Activated CD4-positive, CD25-positive, alpha-beta regulatory T cell treated with anti-CD3 and anti-CD28 coated beads, Interleukin-2, amount 50 U/mL, for 16 hours (primary cell): ENCODE measurements at places on chromosomes 7 and 10.

GRCh38 chr7:104826135-104826534 is 187.9 kb upstream of the KMT2E start:
- DNase-seq, result no peak

GRCh38 chr7:44087911-44088838 is 5.8 kb upstream of the POLM start:
- no peak for DNase-seq

- DNase-seq, result no peak
Measured at GRCh38 chr7:77665161-77665560, 31.1 kb upstream of the RSBN1L start.

- DNase-seq, result no peak
Measured at GRCh38 chr10:101987136-101987535, 68.8 kb downstream of the ARMH3 start.

DNA sequence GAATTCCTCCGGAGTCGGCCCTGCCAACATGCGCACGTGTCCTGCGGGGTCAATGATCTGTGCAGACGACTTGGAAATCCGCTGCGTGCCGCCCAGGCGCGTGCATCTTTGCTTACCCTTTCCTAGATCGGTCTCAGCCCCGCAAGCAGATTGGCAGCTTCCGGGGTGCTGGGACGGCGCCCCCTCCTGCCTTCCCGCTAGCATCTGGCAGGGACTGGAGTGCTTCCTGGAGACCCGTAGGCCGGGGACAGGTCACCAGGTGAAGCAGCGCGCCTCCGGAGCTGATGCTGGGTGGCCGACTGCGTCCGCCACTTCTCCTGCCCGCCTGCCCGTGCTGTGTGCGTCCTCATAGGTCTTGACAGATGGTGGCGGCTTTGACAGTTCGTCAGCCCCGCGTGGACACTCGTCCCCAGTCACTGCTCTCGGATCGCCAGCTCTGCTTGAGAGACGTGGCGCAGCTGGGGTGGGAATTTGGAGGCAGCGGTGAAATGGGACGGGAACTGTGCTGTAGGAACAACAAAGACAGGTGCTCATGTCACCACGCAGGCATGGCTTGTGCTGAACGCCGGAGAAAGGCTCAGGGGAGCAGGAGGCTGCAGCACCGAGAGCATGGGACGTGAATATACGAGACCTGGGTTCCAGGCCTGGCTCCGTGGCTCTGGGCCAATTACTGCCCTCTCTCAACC is 21.9 kb upstream of the KCNK18 start:
- no peak for DNase-seq

DNA sequence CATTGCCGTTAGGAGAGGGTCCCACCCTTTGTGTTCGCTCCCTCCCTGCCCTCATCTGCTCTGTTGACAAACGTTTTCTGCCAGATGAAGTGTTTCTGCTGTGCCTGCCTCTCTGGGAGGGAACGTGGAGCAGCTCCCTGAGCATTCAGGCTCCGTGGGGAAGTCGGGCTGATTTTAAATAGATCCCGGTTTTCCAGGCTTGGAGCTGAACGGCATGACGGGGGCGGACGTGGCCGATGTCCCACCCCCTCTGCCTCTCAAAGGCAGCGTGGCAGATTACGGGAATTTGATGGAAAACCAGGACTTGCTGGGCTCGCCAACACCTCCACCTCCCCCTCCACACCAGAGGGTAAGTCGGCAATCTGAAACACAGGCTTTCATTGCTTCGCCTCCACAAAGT is 101.9 kb upstream of the NPS start:
- DNase-seq, result no peak

- DNase-seq, result no peak
Measured at GRCh38 chr10:129602938-129603535, 136.0 kb downstream of the MGMT start.

DNA sequence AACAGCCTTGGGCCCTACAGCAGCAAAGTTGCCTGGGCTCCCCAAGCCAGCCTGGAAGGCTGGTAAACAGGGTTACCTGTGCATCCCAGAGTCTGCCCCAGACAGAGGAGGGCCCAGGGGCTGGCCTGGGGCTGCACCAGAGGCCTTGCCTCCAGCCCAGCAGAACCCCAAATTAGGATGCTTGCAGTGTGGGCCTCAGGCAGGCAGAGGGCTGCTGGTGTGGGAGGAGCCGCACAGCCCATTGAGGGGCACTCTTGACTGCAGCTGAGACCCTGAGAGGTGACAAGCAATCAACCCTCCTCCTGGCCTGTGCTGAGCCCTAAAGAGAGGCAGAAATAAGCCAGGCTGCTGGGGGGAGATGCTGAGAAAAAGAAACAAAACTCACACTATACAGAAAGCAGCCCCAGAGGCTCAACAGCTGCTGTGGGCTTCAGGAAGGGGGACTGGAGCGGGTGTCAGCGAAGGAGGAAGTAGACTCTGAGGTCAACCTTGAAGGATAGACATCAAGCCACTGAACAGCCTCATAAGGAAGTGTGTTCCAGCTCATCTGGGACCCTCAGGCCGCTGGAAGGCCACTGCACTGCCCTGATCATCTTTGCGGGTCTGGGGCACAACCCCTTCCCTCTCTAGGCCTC is 6.6 kb downstream of the AIFM2 start:
- no peak for DNase-seq

DNA sequence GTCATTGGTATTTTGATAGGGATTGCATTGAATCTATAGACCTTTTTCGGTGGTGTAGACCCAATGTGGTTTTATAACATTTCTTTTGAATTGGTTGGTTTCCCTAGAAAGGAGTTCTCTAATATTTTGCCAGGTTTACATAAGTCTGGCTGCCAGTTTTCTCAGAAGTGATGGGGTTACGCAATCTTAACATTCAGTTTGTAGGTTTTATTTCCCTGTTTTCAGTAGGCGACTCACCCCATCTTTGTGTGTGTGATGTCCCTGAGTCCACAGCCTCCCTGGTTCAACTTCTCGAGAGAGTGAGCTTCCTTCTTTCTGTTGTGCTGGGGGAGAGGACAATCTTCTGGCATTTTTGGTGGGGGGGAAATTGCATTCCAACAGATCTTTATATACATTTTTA is 9.6 kb upstream of the KIF5B start:
- DNase-seq, result no peak

GRCh38 chr10:70167246-70167645 is 3.1 kb downstream of the SAR1A start:
- DNase-seq, result no peak

- DNase-seq, result no peak
Measured at GRCh38 chr7:142513178-142513955, 235.9 kb upstream of the PRSS1 start.

DNA sequence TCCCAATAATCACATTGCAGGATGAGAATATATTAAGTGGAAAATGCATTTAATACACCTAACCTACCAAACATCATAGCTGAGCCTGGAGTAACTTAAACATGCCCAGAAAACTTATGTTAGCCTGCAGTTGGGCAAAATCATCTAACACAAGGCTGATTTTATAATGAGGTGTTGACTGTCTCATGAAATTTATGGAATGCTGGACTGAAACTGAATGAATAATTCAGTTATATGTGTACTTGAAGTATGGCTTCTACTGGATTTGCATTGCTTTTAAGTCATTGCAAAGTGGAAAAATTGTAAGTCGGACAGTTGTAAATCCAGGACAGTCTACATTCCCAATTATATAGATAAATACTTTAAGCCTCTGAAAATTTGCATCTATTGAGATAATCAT is 5.4 kb downstream of the SFTPA1 start:
- no peak for DNase-seq

- DNase-seq, result no peak
Measured at GRCh38 chr7:4202154-4202736, 479.9 kb upstream of the FOXK1 start.

GRCh38 chr7:50676740-50677637 is 105.7 kb downstream of the GRB10 start:
- no peak for DNase-seq

GRCh38 chr10:131710142-131710861 is 190.5 kb upstream of the PPP2R2D start:
- DNase-seq, result no peak

DNA sequence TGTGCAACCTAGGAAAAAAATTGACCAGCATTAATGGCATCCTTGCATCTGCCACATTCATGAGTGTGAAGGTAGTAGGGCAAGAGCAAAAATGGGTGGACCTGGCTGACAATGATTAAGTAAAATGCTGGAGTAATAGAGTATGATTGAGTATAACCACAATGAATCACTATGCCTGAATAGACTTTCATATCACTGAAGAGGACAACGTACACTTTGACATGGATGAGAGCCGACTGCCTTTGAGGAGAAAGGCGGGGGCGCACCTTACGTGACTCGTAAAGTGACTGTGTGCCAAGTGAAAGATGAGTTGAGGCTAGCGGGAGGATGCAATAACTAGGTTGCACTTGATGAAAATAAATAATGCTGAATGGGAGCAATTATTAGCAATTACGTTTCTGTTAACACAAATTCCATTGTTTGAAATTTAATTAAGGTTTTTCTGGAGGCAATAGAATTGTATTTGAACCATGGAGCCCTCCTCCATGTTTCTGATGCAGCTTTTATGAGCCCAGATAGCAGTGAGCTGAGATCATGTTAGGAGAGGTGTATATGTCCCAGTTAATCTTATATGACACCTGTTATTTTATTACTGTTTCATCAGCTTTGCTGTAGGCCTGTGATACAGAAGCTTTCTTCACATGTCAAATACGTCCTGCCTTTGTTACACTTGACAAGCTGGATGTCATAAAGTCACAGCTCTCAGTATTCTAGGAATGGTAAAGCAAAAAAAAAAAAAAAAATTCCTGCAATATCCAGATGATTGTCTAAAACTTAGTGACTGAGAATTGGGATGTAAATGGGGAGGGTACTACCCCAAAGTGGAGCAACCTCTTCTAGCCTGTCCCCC is 596.5 kb downstream of the NXPH1 start:
- DNase-seq, result no peak

DNA sequence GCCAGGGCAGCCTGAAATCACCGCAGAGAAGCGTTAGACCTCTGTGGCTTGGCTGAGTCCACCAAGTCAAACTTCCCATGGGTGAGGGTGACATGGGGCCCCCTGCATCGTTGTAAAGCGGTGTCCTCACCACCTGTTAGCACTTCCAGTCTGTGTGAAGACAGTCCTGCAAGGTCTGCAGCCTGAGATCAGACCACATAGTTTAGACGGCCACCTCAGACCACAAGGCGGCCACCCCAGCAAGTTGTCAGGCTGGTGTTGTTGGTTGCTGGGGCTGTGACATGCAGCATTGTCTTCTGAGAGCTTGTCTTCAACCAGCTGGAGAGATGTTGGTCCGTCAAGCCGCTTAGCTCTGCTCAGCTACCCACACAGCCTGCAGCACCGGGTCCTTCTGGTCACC is 44.1 kb upstream of the TARP start:
- no peak for DNase-seq

GRCh38 chr10:93568105-93568390 is 1.6 kb downstream of the FFAR4 start:
- no peak for DNase-seq
